SHP77 treated with DMSO at 0.1 percent for 48 hours (cell line): ENCODE measurements at places on chromosomes 2 and 18.

GRCh38 chr2:12737738-12738485, 21.2 kb downstream of the TRIB2 start:
- DNase-seq: no peak

GRCh38 chr18:46319783-46320182, 215.6 kb downstream of the HAUS1 start:
- DNase-seq: no peak

DNA sequence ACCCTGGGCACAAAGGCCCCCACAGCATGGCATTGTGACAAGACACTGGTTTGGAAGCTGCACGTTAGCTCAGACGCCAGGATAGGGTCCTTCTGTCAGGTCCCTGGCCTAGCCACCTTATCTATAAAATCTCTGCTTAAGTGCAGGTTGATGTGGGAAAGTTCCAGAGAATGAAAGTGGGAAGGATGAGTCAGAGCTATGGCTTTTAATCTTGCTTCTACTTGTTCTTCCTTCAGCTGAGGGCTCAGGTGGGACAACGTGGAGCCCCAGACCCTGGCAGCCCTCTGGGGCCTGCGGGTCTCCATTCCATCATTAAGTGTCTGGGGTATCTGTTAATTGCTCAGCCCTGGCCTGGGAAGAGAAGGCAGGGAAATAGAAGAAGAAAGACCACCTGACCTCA, 64.5 kb downstream of the CELF4 start:
- DNase-seq: no peak

DNA sequence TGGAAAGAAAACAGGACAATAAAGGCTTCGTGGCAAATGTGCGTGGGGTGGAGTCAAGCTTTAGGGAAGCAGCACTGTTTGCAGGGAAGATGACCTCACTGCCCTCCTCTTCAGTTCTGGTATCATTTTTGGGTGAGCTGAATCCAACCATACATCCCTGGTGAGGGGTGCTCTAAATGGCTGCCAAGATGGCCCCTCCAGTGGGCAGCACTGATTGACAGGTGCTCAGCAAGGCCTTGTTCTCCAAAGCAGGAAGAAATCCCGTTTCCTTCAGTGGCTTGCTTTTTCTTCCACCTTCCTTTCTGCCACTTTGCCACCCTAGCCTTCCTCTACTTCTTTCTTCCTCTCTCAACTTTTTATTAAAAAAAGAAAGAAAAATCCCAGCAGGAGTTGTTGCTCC, 132.8 kb upstream of the SP5 start:
- DNase-seq: no peak

GRCh38 chr2:119662297-119662696, 16.7 kb upstream of the TMEM177 start:
- no peak for DNase-seq
